RPMI7951 (cell line): ENCODE measurements at places on chromosomes 7 and 10. TPM values are rescaled to one million over a fixed set of nuclear protein-coding genes. Genes with fewer than 3 reads are reported as not detected.

HKDC1 gene
- 3.9 and 7.6 TPM in 2 replicates for total RNA-seq

MAT1A gene
- not detected in 2 replicates for total RNA-seq

ATG9B gene
- total RNA-seq = 0.24 TPM in 1 of 2 replicates, not detected in the other

PHYHIPL gene
- not detected in 2 replicates for total RNA-seq

GRCh38 chr7:95632609-95633008 is 36.3 kb upstream of the PDK4 start:
- peak; percentile 75 for DNase-seq

GRCh38 chr10:87623191-87623590 is 36.5 kb upstream of the PAPSS2 start:
- DNase-seq = no peak

GRCh38 chr7:8371742-8372141 is 61.7 kb upstream of the NXPH1 start:
- DNase-seq = no peak

DNA sequence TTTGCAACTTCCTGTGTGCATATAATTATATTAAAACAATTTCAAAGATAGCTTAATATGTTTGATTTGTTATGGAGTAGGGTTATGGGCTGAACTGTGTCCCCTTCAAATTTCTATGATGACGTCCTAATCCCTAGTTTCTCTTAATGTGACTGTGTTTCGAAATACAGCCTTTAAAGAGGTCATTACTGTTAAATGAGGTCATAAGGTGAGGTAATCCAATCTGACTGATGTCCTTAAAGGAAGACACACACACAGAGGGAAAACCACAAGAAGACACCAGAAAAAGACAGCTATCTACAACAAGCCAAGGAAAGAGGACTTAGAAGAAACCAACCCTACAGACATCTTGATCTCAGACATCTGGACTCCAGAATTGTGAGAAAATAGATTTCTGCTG is 407.4 kb downstream of the MAGI2 start:
- DNase-seq = no peak

- DNase-seq = no peak
Measured at GRCh38 chr7:50329775-50330174, 25.3 kb downstream of the IKZF1 start.

GRCh38 chr10:32299354-32299980 is 47.5 kb downstream of the EPC1 start:
- DNase-seq = no peak

- no peak for DNase-seq
Measured at GRCh38 chr10:30011396-30011795, 48.0 kb downstream of the JCAD start.

GRCh38 chr7:158373476-158374133 is 214.0 kb downstream of the PTPRN2 start:
- DNase-seq = no peak

DNA sequence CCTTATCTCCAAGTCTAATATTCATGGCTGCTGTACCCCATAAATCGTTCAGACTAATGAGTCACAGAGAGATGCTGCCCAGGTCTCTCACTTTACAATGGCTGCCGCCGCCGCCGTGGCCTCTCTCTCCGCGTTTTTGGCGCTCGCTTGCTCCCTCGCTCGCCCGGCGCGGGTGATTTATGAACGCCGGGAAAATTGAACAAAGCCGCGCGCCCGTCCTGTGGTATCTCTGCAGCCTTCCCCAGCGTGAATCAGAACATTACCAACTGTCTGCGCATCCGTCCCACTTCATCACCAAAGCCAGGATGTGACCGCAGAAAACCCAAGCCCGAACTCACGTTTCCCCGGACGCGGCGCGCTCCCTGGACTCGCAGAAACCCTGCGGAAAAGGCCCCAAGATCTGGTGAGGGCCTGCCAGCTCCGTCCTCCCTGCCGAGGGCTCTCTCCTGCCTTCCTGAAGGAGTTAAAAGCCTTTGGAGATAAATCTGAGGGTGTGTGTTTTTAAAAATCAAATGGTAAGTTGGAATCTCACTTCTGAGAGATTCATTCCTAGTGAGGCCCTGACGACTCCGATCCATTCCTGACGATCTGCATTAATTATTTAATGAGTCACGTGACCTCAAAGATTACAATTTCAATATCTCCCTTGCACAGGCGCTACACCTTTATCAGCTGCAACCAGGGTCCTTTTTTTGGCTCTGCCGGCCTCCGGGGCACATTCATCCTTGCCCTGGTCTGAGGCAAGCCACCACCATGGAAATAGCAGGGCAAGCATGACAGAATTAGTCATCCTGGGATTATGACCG is 6.3 kb downstream of the HOXA4 start:
- no peak for DNase-seq

DNA sequence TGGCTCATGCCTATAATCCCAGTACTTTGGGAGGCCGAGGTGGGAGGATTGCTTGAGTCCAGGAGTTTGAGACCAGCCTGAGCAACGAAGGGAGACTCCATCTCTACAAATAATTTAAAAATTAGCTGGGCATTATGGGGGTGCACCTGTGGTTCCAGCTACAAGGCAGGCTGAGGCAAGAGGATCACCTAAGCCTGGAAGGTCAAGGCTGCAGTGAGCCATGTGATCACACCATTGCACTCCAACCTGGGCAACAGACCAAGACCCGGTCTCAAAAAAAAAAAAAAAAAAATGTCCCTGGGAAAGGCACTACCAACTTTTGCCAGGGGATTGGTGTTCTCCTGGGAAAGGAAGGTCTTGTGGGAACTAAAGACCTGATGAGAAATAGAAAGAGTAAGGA is 134.2 kb upstream of the AUTS2 start:
- DNase-seq = no peak

GRCh38 chr7:152108359-152108758 is 82.9 kb downstream of the GALNT11 start:
- DNase-seq = peak; percentile 30

DNA sequence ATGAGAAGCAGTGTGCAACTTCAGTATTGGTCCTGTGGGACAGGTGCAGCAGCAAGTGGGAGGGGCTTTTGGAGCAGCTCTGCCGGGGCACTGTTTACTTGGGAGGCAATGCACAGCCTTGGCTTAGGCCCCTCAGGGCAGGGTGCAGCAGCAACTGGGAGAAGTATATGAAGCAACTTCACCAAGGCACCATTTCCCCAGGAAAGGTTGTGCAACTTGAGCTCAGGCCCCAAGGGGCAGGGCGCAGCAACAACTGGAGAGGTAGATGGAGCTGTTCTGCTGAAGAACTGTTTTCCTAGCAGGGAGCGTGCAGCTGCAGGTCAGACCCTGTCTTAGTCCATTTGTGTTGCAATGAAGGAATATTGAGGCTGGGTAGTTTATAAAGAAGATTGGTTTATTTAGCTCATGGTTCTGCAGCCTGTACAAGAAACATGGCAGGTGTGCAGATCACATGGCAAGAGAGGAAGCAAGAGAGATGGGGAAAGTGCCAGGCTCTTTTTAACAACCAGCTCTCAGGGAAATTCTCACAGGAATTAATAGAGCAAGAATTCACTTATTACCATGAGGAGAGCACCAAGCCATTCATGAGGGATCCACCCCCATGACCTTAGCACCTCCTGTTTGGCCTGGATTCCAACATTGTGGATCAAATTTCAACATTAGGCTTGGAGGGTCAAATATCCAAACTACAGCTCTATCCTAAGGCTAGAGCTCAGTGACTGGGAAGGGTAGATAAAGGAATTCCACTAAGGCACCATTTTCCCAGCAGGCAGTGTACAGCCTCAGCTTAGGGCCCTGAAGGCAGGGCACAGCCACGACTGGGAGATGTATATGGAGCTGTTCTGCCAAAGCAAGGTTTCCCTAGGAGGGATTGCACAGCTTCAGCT is 10.9 kb downstream of the GPR141 start:
- no peak for DNase-seq

GRCh38 chr7:33981671-33982424 is 76.5 kb downstream of the BMPER start:
- peak; percentile 66 for DNase-seq

DNA sequence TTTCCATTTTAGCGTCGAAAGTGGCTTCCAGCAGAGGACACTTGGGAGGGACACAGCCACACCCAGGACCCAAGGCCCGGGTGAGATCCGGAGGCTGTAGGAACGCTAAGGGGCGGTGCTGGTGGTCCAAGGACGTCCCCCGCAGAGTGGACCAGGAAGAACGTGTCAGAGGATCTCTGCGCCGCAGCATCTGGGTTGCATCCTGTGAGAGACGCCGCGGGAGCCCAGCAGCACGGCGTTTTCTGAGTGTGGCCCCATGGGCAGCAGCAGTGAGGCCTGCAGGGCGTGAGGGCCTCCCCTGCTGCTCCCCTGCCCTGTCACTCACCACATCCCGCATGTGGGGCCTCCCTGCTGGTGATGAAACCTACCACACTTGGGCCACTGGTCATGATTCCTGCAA is 40.5 kb upstream of the BNIP3 start:
- no peak for DNase-seq

- DNase-seq = no peak
Measured at GRCh38 chr7:69189406-69189805, 408.9 kb upstream of the AUTS2 start.

DNA sequence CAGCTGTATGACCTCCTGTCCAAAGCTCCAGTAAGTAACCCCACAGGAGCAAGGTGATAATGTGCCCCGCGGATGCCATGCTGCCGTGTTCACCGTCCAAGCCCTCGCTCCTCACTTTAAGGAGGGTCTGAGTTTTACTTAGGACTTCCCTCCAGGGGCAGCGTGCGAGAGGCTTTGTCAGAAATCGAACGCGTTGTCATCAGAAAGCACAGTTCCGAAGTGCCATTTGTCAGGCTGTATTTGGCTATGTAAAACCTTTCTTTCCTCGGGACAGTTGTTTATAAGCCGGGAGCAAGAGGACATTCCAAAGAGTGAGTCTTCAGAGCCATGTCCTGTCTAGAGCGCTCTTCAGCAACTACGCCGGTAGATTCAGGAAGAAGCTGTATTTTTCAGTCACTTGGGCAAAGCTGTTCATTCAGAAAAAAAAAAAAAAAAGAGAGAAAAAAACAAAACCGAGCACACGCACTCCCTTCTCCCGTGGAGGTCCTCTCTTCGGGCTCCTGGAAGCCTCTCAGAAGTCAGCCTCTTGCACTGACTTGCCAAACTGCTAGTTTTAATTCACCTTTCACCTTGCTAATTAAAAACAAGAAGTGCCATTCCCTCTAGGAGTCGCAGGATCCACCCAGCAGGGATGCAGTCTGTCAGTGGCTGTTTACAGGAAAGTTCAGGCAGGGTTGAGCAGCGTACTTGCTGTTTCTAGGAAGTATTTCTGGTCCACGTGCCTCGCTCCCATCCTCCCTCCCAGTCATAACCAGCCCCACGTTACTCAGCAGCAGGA is at the start of gene SEMA3E:
Gene SEMA3E (minus strand): TSS at position 676 of the 778 bp plus-strand sequence.
- DNase-seq = peak; percentile 2

DNA sequence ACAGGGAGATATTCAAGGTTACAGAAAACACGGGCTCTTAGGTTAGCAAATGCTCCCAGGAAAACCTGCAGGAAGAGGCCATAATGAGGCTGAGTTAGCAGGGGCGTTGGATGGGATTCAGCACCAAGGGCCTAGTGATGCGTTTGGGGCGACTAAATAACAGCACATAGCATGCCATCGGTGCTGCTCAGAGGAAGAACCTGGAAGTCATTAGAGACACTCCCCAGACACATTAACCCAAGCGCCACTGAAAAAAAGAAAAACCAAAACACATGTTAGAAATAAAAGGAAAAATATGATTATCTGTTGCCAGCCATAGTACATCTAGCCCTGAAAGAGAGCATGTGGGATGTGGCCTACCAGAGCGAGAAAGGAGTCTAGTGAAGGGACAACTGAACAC is 28.8 kb upstream of the OPALIN start:
- no peak for DNase-seq
